HTR-8/SVneo (cell line): ENCODE measurements at places on chromosomes 7 and 10.

DNA sequence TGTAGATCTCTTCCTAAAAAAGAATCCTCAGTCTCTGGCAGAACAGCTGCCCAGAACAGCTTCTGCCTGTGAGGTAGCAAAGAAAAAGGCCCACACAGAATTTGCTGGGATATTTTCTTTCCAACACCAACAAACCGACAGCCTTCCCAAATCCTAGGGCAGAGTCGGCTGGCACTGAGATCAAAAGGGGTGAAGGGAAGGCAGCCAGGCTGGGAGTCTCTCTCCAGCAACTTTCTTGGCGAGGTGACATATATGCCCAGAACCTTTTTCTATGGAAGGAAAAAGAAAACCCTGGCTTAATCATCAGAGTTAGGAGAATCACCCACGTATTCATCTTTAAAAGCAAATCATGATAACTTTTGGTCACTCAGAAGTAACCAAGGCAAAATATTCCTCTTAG, 279.6 kb downstream of the DNAJB6 start:
- DNase-seq = no peak

- DNase-seq = no peak
These were observed 42.6 kb upstream of the DNAH11 start for GRCh38 chr7:21500117-21500832.

GRCh38 chr7:149856583-149856982, 17.2 kb upstream of the ATP6V0E2 start:
- DNase-seq = no peak

- DNase-seq = no peak
These were observed 18.7 kb downstream of the TSPAN15 start for GRCh38 chr10:69469976-69470375.

- no peak for DNase-seq
These were observed 192.9 kb upstream of the MBL2 start for GRCh38 chr10:52965509-52965908.

GRCh38 chr10:106271237-106271636, 893.3 kb downstream of the SORCS1 start:
- no peak for DNase-seq

GRCh38 chr10:96321822-96322221, 17.6 kb downstream of the DNTT start:
- no peak for DNase-seq

GRCh38 chr10:46541735-46542566, 14.5 kb downstream of the GPRIN2 start:
- no peak for DNase-seq

GRCh38 chr10:130043491-130043890, 67.1 kb downstream of the C10orf143 start:
- no peak for DNase-seq

GRCh38 chr7:6615723-6616555, 529 bp downstream of the ZNF853 start:
- no peak for DNase-seq

- peak; percentile 51 for DNase-seq
These were observed 1.9 kb downstream of the FOXK1 start for GRCh38 chr7:4683884-4684565.

GRCh38 chr7:19390795-19391194, 245.6 kb upstream of the FERD3L start:
- no peak for DNase-seq

DNA sequence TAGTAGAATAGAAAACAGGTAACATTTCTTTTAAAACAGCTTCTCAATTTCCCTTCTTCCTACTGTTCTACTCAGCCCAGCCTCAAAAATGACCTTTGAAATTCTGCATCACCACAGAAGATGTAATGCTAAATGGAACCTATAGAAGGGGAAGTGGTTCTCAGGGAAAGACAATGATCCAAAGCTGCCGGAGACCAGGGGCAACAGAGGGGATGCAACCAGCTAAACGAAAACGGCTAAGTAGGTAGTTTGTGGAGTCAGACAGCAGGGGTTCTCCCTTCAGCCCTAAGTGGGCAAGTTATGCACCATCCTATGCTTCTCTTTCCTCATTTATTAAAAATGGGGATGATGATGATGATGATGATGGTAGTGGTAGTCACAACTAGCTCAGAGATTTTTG, 214.3 kb downstream of the ELMO1 start:
- no peak for DNase-seq

GRCh38 chr10:6050801-6051445, 11.2 kb downstream of the IL2RA start:
- peak; percentile 21 for DNase-seq

- DNase-seq = no peak
These were observed 299.8 kb downstream of the ARL4A start for GRCh38 chr7:12987238-12987637.

DNA sequence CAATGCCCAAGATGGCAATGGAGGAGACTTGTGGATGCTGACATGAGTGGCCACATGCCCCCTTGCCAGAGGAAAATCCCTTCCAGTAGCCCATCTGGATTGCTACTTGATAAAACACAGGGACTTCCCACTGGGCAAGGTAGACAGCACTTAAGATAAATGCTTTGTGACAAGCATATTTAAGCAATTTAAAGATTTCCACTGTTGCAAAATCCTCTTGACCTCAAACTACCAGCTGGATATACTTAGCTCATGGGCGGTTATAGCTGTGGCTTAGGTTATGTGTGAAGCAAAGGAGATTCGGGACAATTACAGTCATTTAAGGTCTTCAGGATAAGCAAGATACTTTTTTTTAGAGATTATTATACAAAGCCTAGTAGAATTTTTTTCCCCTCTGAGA, 238.1 kb downstream of the BMPER start:
- DNase-seq = no peak

DNA sequence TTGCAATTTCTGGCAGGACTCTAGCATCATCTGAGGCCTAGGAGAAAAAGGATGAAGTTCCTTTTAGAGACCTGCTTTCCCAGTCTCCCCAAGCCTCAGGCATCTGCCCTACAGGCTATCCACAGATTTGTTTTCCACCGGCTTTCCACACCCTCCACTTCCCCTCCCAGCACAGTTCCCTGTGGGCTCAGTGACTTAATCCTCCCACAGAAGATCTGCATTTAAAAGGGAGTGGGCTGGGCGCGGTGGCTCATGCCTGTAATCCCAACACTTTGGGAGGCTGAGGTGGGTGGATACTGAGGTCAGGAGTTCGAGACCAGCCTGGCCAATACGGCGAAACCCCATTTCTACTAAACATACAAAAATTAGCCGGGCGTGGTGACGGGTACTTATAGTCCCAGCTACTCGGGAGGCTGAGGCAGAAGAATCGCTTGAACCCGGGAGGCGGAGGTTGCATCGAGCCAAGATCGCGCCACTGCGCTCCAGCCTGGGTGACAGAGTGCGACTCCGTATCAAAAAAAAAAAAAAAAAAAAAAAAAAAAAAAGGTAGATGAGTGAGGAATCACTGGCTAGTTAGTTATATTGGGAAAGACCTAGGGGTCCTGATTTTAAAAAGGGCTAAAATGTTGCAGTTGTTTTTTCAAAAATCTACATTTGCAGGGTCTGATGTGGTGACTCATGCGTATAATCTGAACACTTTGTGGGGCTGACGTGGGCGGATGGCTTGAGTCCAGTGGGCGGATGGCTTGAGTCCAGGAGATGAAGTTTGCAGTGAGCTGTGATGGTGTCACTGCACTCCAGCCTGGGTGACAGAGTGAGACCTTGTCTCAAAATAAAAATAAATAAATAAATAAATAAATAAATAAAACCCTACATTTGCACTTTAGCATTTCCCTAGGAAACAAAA, 119.5 kb downstream of the BAMBI start:
- DNase-seq = peak; percentile 19

DNA sequence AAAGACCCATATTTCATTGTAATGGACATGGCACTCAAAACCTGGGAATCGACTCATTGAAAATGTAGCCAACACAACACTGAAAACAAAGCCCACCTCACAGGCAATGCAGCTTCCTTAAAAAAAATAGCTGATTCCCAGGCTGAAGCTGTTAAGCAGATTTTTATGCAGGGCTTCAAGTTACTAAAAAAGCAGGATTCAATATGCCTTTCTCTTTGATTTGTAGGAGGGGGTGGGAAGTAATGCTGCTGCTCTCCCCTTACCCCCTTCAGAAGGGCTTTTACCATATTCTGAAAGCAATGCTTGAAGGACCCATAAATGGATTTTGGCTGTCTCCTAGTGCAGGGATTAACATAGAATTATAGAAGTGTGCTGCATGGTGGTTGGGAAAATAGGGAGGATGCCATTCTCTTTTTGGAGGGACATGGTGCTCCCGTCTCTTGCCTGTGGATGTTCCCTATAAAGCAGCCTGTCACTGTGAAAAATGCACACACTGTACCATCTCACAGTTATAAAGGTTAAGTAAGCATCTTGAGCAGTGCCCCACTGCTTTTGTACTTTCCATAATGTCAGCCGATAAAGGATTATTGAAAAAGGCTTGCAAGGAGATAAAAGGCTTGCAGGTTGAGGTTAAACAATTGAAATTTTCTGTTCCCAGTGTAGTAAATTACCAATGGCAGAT, 262.8 kb downstream of the AUTS2 start:
- DNase-seq = no peak

- DNase-seq = no peak
These were observed 12.9 kb upstream of the HOXA13 start for GRCh38 chr7:27212497-27213432.

DNA sequence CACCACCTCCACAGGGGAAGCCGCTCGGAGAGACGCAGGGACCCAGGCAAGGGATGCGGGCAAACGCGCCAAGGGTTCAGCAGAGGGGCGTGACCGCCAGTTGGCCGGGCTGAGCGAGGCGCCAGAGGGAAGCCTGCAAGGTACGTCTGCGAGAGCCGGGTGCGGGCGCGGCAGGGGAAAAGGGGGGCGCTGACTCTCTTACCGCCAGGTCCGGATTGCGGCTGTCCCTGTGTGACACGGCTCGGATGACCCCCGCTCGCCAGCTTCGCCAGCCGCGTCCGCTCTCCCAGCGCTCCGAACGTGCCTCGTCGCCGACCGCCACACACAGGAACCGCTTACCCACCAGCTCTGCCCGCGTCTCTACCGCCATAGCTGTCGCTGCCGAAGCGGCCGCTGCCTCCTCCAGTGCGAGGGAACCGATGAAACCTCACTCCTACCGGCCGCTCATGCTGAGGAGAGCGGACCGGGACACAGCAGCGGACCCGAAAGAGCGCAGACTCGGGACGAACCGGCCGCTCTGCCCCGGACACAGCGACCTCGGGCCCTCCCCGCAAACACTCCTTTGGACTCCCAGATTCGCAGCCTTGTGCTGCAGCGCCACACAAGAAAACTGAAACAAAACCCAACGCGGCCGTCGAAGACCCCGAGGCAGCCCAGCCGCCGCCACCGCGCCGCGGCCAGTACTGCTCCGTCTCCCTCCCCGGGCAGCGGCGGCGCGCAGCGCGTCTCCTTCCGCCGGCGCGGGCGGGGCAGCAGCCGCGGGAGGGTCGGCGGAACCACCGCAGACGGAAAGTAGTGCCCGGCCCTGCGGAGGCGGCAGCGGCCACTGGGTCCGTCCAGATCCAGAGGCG, at the start of gene JMJD1C:
Gene JMJD1C (minus strand): TSS at position 685 of the 851 bp plus-strand sequence. CDS start 315 bp downstream, at position 370.
- peak; percentile 71 for DNase-seq

DNA sequence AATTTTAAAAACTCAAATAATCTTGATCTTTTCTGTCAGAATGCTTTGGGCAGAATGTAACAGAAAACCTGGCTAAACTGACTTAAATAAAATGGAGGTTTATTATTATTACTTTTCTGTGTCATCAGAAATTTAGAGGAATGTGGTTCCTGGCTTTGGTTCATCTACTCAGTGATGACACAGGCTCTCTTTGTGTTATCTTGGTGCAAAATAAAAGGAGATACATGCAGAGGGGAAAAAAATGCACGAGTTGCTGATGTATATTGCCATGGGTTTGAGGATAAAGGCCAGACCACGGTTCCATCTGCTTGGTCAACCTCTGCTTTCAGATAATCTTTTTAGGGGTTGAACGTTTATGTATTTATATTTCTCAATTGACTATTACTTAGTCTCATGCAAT, 181.4 kb downstream of the SUGCT start:
- DNase-seq = no peak

- no peak for DNase-seq
These were observed 83.8 kb downstream of the PDGFA start for GRCh38 chr7:435630-436366.

DNA sequence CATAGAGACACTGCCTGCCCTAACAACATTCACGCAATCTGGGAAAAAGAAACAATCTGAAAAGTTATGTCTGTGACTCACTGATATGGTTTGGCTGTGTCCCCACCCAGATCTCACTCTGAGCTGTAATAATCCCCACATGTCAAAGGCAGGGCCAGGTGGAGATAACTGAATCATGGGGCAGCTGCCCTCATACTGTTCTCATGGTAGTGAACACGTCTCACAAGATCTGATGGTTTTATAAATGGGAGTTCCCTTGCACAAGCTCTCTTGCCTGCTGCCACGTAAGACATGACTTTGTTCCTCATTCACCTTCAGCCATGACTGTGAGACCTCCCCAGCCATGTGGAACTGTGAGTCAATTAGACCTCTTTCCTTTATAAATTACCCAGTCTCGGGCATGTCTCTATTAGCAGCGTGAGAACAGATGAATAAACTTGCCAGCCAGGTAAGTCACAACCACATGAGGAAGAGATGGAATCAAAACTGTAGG, 341.5 kb upstream of the AOAH start:
- no peak for DNase-seq

DNA sequence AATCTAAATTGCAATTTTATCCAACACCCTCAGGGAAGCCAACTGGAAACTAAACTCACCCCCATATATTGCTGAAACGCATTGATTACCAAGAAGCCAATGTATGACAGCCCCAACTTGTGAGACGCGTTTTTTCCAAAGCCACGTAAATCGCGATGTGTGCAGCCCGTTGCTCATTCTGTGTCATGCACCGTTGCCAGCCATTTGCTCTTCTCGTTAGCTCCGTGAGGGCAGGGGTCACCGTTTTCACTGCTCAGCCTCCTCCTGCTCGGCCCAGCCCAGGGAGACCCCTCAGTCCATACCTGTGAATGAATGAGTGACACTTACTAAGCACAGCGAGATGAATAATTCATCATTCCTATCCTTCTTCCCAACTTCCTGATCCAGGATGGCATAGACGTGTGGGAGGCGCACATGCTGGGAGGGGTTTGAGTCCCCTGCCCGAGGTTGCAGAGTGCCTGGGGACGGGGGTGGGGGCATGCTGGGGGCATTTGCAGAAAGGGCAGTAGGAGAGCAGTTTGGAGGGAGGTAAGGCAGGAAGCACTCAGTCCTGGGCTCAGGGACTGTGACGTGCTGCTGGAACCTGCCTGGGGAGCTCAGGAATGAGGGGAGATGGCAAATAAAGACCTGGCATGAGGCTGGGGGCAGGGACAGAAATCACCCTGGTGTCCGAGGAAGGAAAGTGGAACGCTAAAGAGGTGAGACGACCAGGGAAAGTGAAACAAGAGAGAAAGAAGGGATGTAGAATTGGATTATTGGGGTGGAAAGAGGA, 104.2 kb upstream of the SDK1 start:
- no peak for DNase-seq

DNA sequence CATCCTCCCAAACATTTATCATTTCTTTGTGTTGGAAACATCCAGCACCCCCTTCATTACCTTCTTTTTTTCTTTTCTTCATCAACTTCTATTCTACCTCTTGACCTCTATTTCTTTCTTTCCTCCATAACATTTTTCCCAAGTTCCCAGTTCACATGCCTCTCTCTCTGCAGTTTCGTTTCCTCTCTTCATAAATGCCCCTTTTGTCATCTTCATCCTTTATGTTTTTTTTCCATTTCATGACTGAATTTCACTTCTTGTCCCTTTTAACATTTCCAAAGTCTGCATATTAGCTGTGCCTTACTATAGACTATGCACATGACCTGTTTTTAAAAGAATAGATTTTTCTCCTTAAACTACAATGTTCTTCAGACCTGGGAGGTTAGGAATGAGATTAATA, 23.7 kb downstream of the CPN1 start:
- no peak for DNase-seq

- DNase-seq = no peak
These were observed 16.7 kb downstream of the SEMA3A start for GRCh38 chr7:84177758-84178412.
